ENCODE measurements at places on chromosomes 6 and 20. TPM values are rescaled to one million over a fixed set of nuclear protein-coding genes. Genes with fewer than 3 reads are reported as not detected.

DNA sequence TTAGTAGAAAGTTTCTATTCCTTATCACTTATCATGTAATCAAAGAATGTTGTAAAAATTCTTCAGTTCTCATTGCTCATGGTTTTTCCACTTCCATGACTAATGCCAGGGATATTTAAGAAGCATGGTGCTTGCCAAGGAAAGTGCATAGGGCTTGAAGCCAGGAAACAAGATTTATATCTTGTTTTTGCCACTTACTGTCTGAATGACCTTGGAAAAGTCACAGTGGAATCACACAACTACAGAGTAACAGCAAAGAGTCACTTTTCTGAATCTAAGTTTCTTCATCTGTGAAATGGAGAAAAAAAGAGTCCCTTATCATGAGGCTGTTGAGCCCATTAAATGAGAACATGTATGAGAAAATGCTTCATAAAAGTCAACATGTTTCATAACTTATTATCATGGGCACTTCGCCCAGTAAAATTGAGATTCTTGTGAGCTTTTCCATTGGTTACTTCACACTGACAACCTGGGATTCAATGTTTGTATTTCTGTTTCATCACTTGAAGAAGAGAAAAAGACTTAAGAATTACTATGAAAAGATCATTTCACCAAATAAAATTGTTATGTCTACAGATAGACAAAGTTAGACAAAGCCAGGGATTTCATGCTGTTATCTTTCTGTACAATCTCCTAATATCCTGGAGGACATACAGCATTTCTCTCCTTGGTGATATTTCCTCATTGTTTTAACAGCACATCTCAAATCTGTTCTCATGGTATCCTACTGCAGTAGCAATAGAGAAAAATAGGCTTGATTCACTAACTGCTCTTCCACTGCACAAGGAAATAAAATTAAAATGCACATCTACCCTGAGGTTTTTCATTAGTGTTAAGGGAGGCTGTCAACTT lies 7.6 kb upstream of the BMP5 start:
- DNase-seq: no peak

The NRSN1 gene
- not detected for total RNA-seq

DNA sequence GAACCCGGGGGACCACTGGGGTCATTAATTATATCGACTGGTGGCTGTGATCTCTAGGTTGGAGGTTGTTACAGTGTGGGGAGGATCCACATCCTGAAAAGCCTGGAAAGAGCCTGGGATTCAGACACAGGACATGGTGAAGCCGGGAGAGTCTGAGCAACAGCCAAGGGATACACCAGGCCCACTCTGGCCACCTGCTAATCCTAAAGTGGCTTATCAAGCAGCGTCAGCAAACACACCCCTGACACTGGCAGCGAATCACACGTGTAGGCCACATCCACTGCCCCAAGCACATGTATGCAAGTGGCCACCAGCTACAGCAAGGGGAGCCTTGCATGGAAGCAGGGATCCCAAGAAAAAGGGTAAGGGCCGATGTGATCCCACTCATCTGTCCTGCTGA lies 41.0 kb downstream of the GFOD1 start:
- DNase-seq: no peak

GRCh38 chr6:82246370-82246769 lies 1.2 kb downstream of the IBTK start:
- DNase-seq: no peak

GRCh38 chr6:84635081-84635761 lies 129.2 kb downstream of the TBX18 start:
- DNase-seq: no peak

- no peak for DNase-seq
Observed at GRCh38 chr6:77463308-77463860, at the start of gene HTR1B. Gene HTR1B (minus strand): TSS chr6:77463491. CDS start chr6:77463403, 88 bp downstream.

The MUC22 gene
- 0.08 TPM for total RNA-seq

GRCh38 chr6:121794630-121795029 lies 359.2 kb downstream of the GJA1 start:
- no peak for DNase-seq

DNA sequence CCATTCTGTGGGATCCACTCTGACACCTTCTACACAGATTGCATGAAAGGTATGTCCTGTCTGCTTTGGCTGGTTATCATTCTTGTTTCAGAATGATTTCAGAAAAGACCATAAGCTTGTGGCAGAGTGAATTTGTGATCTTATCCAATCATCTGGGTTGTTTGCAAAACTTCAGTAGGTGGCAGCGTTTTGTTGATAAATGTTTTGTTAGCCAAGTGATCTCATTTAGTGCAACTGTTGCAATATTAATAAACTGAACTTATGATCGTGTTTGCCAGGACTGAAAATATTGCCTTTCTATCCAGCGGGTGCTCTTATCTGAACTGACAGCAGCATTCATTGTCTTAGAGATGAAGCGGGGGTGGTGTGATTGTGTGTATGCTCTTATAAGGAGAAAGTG lies 613.2 kb upstream of the NOX3 start:
- DNase-seq: no peak

- DNase-seq: peak; percentile 83
Observed at GRCh38 chr6:15365273-15365687, 119.4 kb downstream of the JARID2 start.

The PGC gene
- total RNA-seq: not detected
